ENCODE measurements at places on chromosomes 5 and 9. TPM values are rescaled to one million over a fixed set of nuclear protein-coding genes. Genes with fewer than 3 reads are reported as not detected.

The NMUR2 gene
- not detected for total RNA-seq

- DNase-seq = no peak
These were observed 109.8 kb upstream of the ST8SIA4 start for GRCh38 chr5:101012880-101013279.

DNA sequence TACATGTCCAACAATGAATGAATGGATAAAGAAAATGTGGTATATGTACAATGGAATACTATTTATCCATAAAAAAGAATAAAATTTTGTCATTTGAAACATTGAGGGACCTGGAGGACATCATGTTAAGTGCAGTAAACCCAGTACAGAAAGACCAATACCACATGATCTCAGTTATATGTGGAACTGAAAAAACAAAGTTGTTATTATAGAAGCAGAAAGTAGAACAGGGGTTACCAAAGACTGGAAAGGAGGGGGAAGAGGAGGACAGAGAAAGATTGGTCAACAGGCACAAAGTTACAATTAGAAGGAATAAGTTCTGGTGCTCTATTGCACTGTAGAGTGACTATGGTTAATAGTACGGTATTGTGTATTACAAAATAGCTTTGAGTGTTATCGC is 233.8 kb downstream of the SEMA6A start:
- DNase-seq = no peak

GRCh38 chr9:4594545-4594944 is 67.5 kb upstream of the PLPP6 start:
- DNase-seq = no peak

The LVRN gene
- 15.9 TPM for total RNA-seq

DNA sequence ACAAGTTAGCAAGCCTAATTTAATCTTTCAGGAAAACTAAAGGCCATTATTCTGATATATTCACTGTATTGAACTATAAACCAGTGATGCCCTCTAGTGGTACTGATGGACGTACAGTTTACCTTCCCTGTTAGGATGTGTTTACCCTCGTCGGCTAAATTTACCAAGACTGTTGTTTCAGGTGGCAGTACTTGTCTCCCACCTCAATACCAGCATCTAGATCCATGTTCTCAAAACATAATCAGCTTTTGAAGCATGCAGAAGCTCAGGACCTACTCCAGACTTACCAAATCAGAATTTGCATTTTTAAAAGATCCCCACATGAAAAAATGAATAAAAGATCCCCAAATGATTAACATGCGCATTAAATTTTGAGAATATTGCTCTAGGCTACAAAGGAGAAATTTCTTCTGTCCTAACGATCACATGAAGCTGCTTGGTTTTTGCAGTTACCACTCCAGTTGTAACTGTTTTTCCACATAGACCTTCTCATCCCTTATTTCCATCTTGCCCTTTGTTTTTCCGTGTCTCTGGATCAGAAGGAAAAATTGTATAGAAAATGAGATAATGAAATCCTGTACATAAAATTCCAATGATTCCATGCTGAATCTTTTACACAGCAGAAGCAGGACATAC is 3.2 kb upstream of the BAAT start:
- DNase-seq = no peak

- no peak for DNase-seq
These were observed 108.9 kb upstream of the SPRY4 start for GRCh38 chr5:142433526-142434321.

The EEIG1 gene
- total RNA-seq = 12.8 TPM

DNA sequence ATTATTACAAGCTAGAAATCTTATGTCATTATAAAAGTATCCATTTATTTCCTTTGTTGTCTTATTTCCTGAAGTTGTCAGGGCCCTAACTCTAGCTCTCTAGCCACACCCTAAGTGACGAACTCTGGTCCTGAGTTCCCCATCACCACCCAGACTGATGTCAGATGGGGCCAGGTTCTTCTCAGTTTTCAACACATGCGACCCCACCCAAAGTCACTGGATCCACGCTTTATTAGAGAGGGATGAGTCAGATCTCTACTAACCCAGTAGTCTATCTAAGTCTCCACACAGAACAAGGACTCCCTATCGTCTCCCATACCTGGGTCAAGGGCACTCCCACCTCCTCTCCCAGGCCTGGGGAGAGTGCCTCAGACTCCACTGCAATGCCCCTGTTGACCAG is 6.8 kb upstream of the FEM1C start:
- DNase-seq = no peak

GRCh38 chr9:109574061-109574882 is 76.2 kb upstream of the PTPN3 start:
- DNase-seq = no peak

The IL4 gene
- total RNA-seq = not detected

- DNase-seq = no peak
These were observed 149.0 kb downstream of the PDE4D start for GRCh38 chr5:59744531-59744992.

The GKAP1 gene
- total RNA-seq = 8.1 TPM

DNA sequence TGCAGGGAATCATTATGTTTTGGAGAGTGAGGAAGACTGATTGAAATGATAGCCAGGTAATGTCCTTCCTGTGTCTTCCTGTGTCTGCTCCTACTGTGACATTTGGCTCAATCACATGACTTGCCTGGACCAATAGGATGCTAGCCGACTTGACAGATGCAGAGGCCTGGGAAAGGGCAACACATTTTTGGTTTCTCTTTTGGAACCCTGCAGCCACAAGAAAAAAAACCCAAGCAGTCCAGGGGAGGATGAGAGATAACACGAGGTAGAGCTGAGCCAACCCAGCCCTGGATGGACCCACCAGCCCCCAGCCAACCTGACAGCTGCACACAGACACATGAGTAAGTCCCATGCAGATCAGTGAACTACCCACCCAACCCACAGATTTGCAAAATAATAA is 256.1 kb upstream of the SMARCA2 start:
- DNase-seq = no peak

DNA sequence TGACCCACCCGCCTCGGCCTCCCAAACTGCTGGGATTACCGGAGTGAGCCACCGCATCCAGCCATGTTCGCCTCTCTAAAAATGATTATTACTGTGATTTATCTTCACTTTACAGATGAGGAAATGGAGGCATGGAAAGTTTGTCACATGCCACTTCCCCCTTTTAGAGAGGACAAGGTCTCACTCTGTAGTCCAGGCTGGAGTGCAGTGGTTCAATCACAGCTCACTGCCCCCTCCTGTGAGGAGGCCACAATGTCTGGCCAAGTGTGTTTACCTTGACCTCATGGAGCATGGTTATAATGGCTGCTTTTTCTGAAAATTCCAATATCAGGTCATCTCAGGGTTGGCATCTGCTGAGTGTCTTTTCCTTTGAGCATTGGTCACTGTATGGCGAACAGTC is 6.7 kb downstream of the PRRT1B start:
- no peak for DNase-seq

GRCh38 chr9:109422641-109423040 is 75.5 kb downstream of the PTPN3 start:
- DNase-seq = no peak

GRCh38 chr9:127204771-127205470 is 59.7 kb upstream of the GARNL3 start:
- DNase-seq = no peak

The MAT2B gene
- 34.3 TPM for total RNA-seq

The WDR38 gene
- not detected for total RNA-seq

The PCDHB16 gene
- total RNA-seq = 1.6 TPM

DNA sequence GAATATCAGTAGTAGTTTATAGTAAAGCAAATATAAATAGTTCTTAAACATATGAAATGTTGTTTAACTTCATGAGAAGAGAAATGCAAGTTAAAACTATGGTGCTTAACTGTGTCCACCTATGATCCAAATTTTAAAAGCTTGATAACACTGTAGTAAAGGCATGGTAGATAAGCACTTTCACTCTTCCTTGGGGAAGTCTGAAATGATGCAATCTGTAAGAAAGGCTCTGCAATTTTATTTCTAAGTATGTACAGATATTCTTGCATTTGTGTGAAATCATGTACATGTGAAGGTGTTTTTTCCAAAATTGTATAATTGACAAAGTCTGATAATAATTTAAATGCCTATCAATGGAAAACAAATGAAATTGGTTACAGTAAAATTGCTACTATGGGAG is 66.9 kb downstream of the SYK start:
- DNase-seq = no peak

- no peak for DNase-seq
These were observed 2.9 kb upstream of the SCAI start for GRCh38 chr9:125146247-125146646.

The ADRA1B gene
- total RNA-seq = 6.6 TPM

GRCh38 chr5:14712666-14713065 is 48.1 kb downstream of the OTULIN start:
- DNase-seq = no peak

The TLX3 gene
- total RNA-seq = not detected

- no peak for DNase-seq
These were observed 104.7 kb downstream of the DCP2 start for GRCh38 chr5:113081091-113081839.

- DNase-seq = no peak
These were observed 3.0 kb upstream of the TUBB4B start for GRCh38 chr9:137237759-137238726.

GRCh38 chr5:175378444-175379028 is 65.4 kb downstream of the DRD1 start:
- no peak for DNase-seq

DNA sequence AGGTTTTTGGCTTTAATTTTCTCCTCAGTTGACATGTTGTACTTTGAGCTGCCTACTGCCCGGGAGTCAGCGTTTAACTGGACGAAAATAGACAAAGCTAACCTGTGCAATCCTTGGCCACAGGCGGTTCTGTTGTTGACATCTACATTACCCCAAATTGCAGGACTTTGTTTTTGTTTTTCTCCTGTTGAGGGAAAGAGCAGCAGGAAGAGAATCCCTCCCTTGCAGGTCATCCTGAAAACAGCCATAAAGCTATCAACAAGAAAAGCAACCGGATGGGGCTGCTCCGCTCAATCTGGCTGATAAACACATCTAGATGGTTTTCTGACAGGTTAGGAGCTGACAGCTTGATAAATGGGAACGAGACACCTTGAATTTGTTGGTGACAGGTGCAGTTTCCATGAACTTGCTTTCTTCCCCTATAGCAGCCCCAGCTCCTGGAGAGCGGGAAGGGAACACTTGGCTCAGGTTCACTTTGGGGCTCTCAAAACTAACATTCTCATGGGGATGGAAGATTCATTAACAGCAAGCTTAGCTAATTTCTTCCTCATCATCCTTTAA is 331.5 kb downstream of the SLIT3 start:
- no peak for DNase-seq

GRCh38 chr5:176955895-176956294 is 50.7 kb downstream of the UIMC1 start:
- DNase-seq = no peak

- DNase-seq = no peak
These were observed at the start of gene SLC24A2 for GRCh38 chr9:19788614-19789271. SLC24A2 (minus strand) TSS chr9:19789037.

The RGS14 gene
- 8.2 TPM for total RNA-seq

The DMRTA1 gene
- total RNA-seq = 0.35 TPM

DNA sequence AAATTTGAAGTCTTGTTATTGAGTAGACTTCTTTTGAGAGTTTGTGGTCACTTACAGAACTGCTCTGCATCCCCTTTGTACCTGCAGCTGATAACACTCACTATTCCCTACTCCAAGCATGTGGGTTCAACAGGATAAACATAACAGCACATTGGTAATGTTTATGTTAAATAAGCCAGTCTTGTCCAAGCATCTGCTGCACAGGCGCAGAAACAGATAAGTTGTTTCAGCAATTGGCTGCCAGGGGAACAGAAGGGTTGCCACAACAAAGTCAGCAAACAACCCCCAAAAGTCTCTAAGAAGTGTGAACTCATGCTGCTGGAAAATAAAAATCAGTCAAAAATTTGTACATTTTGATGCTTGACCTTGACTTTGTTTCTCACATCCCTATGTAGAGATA is 174.6 kb downstream of the GDNF start:
- no peak for DNase-seq

- no peak for DNase-seq
These were observed 7.9 kb upstream of the C1QTNF2 start for GRCh38 chr5:160378330-160378729.

- no peak for DNase-seq
These were observed 1.1 kb upstream of the FAF2 start for GRCh38 chr5:176446884-176447590.

DNA sequence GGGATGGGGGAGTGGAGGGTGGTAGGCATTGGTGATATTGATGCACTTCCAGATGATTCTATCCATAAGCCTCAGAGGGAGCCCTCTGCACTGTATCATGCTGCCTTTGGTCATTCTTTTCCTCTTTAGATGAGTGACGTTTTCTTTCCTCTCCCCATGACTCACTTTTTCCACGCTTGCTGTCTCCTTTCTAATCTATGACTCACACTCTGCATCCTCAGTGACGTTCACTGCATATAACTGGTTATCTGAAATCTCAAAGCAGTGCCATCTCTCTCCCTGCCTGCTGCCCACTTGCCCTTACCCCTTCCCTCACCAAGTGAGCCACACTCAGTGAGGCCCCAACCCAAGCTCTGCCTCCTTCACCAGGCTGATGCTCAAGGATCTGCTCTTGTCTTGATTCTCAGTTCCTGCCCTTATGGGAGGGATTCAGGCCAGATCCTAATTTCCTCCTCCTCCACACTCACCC is 31.6 kb downstream of the PTGS1 start:
- no peak for DNase-seq

GRCh38 chr9:101032426-101032825 is 3.9 kb downstream of the PLPPR1 start:
- DNase-seq = no peak

GRCh38 chr5:121862801-121863200 is 11.1 kb downstream of the FTMT start:
- no peak for DNase-seq

- no peak for DNase-seq
These were observed 45.5 kb downstream of the RASA1 start for GRCh38 chr5:87313216-87313615.

GRCh38 chr5:76086095-76086494 is 2.9 kb downstream of the SV2C start:
- DNase-seq = no peak

DNA sequence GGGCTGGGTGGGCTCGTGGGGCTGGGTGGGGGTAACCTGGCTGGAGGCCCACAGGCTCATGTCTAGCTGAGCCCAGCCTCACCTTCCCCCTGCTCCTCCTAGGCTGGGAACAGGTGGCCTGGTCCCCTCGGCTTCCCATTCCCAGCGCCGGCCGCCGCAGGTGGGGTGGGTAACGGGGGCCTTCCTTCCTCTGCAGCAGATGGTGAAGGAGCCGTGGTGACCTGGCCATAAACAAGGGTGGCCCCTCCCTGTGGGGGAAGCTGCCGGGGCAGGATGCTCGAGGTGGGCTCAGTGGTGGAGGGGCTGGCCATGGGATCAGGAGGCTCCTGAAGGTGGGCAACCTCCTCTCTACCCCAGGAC is 41.0 kb upstream of the EGFL7 start:
- DNase-seq = no peak

The C9orf153 gene
- 0.55 TPM for total RNA-seq

DNA sequence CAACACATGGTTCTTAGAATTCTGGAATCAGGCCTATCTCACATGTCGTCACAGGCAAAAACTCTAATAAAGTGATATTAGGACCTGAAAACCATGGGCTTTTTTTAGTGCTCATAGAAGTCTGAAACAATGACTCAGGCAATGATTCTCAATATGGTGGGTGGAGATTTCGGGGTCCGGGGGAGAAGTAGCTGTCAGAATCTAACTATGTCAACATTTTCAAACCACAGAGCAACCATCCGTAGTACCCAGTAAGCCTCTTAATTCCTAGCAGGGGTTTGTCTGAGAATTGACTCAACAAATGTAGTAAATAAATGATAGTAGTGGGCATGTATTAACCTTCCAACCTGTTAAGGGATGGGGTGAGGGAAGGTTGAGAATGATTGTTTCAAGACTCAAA is 2.6 kb downstream of the AMACR start:
- DNase-seq = no peak

The RNF130 gene
- total RNA-seq = 135 TPM

- no peak for DNase-seq
These were observed 27.3 kb downstream of the SARDH start for GRCh38 chr9:133710661-133711427.
